Lower lobe of right lung (tissue), 2 donors: ENCODE measurements at places on chromosomes 7 and 10. TPM values are rescaled to one million over a fixed set of nuclear protein-coding genes. Genes with fewer than 3 reads are reported as not detected.

DNA sequence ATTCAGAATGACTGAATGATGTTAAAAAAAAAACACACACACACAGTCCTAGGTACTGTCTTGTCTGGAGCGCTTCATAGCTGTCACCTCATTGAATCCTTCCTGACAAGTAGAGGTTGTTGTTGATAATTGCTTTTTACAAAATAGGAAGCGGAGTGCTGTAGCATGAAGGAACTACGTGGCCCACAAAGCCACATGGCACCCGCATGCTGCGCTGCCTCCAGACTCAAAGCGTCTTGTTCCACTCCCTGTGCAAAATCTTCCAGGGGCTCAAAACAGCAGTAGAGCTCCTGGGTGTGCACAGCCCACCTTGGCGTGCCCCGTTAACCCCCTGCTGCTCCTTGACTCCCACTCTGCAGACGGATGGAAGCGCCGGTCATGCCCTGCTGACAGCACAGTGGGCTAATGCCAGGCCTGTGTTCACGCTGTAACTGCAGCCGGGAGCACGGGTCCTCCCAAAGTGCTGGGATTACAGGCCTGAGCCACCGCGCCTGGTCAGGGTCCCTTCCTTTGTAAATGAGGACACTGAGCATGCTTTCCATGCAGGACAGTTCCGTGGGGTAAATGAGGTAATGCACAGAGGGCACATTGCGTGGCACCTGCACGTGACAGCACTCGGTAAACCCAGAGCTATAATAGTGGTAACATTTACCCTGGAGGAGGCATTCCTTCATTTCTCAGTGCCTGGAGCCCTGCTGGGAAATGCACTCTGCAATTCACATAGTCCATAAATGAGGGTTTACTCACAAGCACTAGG is 91.1 kb upstream of the GNA12 start:
- no peak overlapping the region for H3K4me3 ChIP-seq
- H3K27me3 ChIP-seq, result no peaks in the 10 kb centered on the region
- H3K36me3 ChIP-seq, result no peaks in the 10 kb centered on the region
- peak; percentile 29 for DNase-seq

DNA sequence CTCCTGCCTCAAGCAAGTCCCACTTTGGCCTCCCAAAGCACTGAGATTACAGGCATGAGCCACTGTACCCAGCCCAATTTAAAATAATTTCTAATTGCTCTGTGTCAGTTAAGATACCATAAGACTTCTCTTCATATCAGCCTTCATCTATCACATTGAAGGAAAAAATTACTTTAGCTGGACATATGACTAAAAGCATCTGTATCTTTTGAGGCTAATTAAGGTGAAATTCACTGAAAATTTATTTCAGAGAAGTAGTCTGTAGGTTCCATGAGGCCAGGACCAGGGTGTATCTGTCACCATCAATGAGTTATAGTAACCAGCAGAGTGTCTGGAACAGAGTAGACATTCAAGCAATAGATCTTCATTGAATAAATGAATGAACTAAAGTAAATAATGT is 205.2 kb upstream of the PHYHIPL start:
- no peaks in the 10 kb centered on the region for H3K36me3 ChIP-seq
- no peaks in the 10 kb centered on the region for H3K4me1 ChIP-seq
- H3K27me3 ChIP-seq, result no peaks in the 10 kb centered on the region

DNA sequence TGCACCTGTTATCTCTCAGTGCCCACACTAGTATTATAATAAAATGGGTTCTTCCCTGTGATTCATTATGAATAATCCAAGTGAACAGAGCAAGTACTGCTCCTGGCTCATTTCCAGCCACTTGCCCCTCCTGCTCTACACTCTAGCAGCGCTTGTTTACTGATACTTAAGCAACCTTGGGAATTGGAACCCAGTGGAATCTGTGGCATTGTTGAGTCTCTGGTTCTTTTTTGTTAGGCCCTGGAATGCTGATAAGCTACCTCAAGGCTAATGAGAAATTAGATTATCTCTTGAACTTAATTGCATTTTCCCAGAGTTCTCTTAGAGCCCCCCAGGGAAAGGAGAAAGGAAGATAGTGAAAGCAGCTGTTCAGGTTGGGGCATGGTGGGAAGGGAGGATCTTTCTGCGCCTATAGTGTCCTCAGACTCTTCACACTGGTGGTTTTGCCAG is 34.0 kb downstream of the PRKAR2B start:
- no peaks in the 10 kb centered on the region for H3K27me3 ChIP-seq
- H3K4me3 ChIP-seq, result no peak overlapping the region
- no peak overlapping the region for H3K27ac ChIP-seq
- peak; percentile 63 for DNase-seq
- no peaks in the 10 kb centered on the region for H3K36me3 ChIP-seq

GRCh38 chr10:14782691-14783363 is 8.1 kb upstream of the FAM107B start:
- no peak overlapping the region for H3K27ac ChIP-seq
- DNase-seq, result no peak
- H3K27me3 ChIP-seq, result no peaks in the 10 kb centered on the region
- H3K4me1 ChIP-seq, result peaks cover 16% of the 10 kb centered on the region
- H3K36me3 ChIP-seq, result no peaks in the 10 kb centered on the region

- peaks cover 29% of the 10 kb centered on the region for H3K4me1 ChIP-seq
- no peak overlapping the region for H3K27ac ChIP-seq
- H3K27me3 ChIP-seq, result no peaks in the 10 kb centered on the region
- no peak for DNase-seq
- H3K4me3 ChIP-seq, result no peak overlapping the region
Measured at GRCh38 chr10:113071446-113071845, 121.4 kb downstream of the TCF7L2 start.

GRCh38 chr10:131790021-131790420 is 110.8 kb upstream of the PPP2R2D start:
- no peaks in the 10 kb centered on the region for H3K36me3 ChIP-seq
- no peaks in the 10 kb centered on the region for H3K4me1 ChIP-seq
- H3K4me3 ChIP-seq, result no peak overlapping the region
- H3K27ac ChIP-seq, result no peak overlapping the region
- DNase-seq, result no peak

DNA sequence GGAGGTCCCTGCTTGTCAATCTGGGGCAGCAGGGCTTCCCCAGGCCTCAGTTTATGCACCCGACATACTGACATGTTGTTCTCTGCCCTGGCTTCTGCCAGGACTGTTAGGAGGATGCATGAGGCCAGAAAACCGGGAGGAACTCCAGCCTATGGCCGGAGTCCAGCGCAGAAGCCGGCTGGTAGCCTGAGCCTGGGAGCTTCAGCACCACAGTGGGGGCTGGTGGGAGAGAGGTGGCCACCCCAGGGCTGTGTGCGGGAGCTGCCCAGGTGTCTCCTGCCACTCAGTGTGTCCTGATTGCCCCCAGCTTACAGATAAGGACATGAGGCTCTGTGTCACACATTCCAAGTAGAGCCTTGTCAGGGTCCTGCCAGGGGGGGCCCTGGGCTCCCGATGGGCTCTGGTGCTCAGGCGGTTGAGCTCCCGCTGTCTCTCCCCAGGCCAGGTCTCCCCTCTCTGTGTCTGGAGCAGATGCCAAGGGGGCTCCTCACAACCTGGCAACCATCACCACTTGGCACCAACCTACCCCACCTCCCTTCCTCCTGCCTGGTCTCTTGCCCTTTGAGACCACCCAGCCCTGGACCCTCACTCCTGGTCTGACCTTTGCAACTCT is 32.3 kb downstream of the PPIF start:
- peak; percentile 41 for DNase-seq
- no peaks in the 10 kb centered on the region for H3K36me3 ChIP-seq
- no peak overlapping the region for H3K4me3 ChIP-seq

DNA sequence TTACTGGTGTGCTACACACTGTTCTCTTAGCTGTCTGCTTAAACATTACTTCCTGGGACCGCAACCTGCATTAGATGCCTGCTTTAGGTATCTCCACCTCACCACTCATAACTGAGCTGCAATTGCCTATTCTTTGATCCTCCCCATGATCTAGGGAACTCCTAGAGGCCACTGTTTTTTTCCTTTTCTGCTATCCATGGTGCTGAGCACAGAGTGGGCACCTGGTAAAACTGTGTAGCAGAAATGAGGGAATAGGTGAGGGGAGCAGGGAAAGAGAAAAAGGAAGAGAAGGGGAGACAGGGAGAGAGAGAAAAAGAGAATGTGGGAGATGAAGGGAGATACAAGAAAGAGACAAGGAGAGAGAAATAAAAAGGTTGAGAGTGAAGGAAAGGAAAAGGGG is 434.9 kb downstream of the ADRA2A start:
- DNase-seq, result no peak
- H3K4me3 ChIP-seq, result no peak overlapping the region
- H3K27me3 ChIP-seq, result no peaks in the 10 kb centered on the region

DNA sequence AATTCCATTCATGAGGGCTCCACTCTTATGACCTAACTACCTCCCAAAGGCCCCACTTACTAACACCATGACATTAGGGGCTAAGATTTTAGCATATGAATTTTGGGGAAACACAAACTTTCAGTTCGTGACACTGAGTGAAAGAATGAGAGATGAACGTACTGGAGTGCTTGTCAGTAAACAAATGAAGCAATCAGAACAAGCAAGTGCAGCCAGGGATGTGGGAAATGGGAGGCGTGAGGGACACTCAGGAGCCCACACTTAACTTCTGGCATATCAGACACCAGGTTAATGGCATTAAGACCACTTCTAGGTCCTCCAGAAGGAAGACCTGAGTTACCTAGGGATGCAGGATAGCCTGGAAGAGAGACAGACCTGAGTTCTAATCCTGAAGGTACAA is 2.3 kb upstream of the MDFIC start:
- no peak overlapping the region for H3K27ac ChIP-seq
- H3K36me3 ChIP-seq, result no peaks in the 10 kb centered on the region
- H3K4me3 ChIP-seq, result no peak overlapping the region
- no peak for DNase-seq
- no peaks in the 10 kb centered on the region for H3K27me3 ChIP-seq

- no peak for DNase-seq
- H3K27ac ChIP-seq, result no peak overlapping the region
- H3K27me3 ChIP-seq, result no peaks in the 10 kb centered on the region
- no peak overlapping the region for H3K4me3 ChIP-seq
Measured at GRCh38 chr7:100208911-100209408, 10.8 kb upstream of the PVRIG start.

DNA sequence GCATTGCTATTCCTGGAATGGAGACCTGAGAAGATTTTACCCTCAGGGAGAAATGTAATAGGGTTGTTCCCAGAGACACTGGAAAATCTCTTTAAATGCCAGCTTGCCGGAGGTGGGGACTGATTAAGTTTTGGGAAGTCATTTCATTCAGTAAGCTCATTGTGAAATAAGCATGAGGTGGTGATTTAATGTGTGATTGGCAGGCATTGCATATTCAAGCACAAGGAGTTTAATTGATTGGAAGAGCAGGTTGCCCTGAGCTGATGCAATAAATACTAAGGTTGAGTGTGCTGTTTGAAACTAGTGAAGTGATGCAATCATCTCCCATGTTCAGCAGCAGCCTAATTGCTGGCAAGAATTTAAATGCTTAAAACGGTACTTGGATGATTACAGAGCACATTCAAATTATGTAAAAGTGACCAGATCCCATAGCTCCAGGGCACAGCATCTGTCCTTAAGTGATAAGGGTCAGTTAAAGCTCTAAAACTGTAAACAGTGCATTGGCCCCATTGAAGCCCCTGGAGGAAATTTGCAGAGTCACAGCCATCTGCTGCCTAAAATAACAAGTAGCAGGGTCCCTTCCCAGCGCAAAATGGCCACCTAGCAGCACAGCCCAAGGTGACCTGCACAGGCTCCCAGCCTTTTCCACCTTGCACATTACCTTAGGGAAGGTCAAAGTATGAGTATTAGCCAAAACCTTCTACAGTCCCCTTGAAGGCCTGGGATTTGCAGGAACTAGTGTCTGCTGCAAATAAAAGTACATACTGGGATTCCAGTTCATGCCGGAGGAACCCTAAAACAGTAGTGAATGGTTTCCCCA is 92.1 kb downstream of the CCDC71L start:
- no peak overlapping the region for H3K27ac ChIP-seq
- H3K4me1 ChIP-seq, result peaks cover 13% of the 10 kb centered on the region
- no peaks in the 10 kb centered on the region for H3K36me3 ChIP-seq
- H3K27me3 ChIP-seq, result no peaks in the 10 kb centered on the region
- no peak for DNase-seq

DNA sequence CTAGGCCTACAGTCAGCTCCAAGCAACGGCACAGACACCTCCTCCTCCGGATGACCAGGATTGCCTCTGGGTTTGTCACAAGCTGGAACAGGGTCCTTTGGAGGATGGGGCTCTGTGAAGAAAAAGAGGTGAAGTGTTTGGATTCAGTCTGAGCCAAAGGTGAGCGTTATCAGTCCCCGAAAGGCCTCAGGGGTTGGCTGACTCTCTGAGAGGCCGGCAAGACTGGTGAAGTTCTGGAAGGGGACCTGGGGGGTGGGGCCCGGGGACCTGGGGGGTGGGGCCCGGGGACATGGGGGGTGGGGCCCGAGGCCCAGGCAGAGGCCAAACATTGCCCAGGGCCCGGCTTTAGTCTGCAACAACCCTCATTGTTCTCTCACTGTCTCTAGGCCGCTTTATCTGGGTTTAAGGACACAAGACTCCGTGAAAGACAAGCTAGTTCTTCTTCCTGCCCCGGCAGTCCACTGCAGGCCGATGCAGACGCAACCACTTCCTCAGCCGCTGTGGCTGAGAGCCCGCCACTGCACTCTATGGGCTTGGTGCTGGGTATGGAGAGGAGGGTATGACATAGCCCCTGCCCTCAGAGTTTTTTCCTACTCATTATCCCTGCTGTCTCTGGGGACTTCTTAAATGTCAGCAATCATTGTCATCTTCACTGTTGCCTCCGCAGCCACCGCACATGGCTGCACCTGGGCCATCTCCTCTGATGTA is 27.4 kb upstream of the PSAP start:
- DNase-seq, result peak; percentile 68
- no peak overlapping the region for H3K4me3 ChIP-seq
- no peak overlapping the region for H3K27ac ChIP-seq
- H3K36me3 ChIP-seq, result no peaks in the 10 kb centered on the region
- no peaks in the 10 kb centered on the region for H3K27me3 ChIP-seq

GRCh38 chr7:26861050-26861449 is 3.3 kb downstream of the SKAP2 start:
- H3K27me3 ChIP-seq, result no peaks in the 10 kb centered on the region
- H3K4me1 ChIP-seq, result peaks cover 37% of the 10 kb centered on the region

The IGF2BP3 gene
- 2.0 TPM for total RNA-seq

The CYP2C19 gene
- total RNA-seq, result not detected

The EGR2 gene
- total RNA-seq, result 45.6 TPM

The SLC26A3 gene
- not detected for total RNA-seq
